ENCODE measurements at places on chromosomes 3 and 15. TPM values are rescaled to one million over a fixed set of nuclear protein-coding genes. Genes with fewer than 3 reads are reported as not detected.

The GALNT15 gene
- not detected for total RNA-seq

GRCh38 chr3:137020315-137020714 lies 62.5 kb downstream of the IL20RB start:
- peaks cover 6% of the 10 kb centered on the region for H3K36me3 ChIP-seq
- DNase-seq = no peak
- no peaks in the 10 kb centered on the region for H3K27me3 ChIP-seq
- H3K4me3 ChIP-seq = no peak overlapping the region

The CCDC54 gene
- not detected for total RNA-seq

- no peak overlapping the region for H3K27ac ChIP-seq
- H3K27me3 ChIP-seq = peaks cover 49% of the 10 kb centered on the region
- no peak overlapping the region for H3K4me3 ChIP-seq
- no peak for DNase-seq
- no peaks in the 10 kb centered on the region for H3K36me3 ChIP-seq
Measured at GRCh38 chr15:83904107-83905040, 250.5 kb downstream of the ADAMTSL3 start.

DNA sequence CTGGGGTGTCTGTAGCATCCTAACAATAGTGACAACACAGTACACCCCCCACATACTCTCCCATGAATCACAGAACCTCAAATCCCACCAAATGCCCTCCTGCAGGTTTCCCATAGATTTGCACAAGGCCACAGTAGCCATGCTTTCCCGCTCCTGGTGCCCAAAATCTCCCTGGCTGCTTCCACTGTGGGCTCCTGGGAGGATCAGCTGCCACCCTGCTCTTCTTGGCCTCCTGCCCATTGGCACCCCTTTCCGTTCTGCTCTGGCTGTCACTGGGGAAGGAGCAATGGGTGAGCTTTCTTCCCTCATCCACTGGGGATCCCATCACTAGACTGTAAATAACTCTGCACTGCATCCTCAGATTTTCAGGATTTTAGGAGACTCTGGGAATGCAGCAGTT lies 92.1 kb upstream of the SLC24A5 start:
- no peak overlapping the region for H3K4me3 ChIP-seq
- no peaks in the 10 kb centered on the region for H3K27me3 ChIP-seq
- H3K4me1 ChIP-seq = no peaks in the 10 kb centered on the region

All from Calu3 (cell line).